ENCODE measurements at places on chromosomes 6 and 20.

GRCh38 chr6:151452750-151453427, 963 bp upstream of the RMND1 start:
- no peak for DNase-seq

- no peak for DNase-seq
Measured at GRCh38 chr20:58950603-58951002, 30.5 kb upstream of the NELFCD start.

DNA sequence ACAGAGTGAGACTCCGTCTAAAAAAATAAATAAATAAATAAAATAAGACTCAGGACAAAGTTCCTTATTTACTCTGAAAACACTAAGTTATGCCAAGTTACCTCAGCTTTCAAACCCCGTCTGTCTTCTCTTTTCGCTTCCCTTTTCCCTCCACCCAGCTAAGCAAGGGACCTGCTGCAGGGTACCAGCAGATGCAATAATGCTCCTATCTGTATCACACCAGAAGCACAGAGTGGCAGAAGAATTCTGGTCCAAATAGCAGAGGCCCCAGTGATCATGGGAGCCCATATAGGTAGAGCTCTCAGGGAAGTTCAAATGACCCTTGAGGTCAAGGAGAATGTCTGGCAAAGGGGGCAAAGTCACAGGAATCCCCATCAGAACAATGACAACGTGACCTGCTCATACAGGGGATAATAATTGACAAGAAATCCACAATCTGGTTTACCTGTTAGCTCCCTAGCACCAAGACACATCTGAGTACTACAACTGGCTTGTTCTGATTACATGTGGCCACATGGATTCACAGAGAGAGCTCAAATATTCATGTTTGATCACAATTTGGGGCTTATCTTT, 8.7 kb downstream of the GCM1 start:
- DNase-seq = no peak

DNA sequence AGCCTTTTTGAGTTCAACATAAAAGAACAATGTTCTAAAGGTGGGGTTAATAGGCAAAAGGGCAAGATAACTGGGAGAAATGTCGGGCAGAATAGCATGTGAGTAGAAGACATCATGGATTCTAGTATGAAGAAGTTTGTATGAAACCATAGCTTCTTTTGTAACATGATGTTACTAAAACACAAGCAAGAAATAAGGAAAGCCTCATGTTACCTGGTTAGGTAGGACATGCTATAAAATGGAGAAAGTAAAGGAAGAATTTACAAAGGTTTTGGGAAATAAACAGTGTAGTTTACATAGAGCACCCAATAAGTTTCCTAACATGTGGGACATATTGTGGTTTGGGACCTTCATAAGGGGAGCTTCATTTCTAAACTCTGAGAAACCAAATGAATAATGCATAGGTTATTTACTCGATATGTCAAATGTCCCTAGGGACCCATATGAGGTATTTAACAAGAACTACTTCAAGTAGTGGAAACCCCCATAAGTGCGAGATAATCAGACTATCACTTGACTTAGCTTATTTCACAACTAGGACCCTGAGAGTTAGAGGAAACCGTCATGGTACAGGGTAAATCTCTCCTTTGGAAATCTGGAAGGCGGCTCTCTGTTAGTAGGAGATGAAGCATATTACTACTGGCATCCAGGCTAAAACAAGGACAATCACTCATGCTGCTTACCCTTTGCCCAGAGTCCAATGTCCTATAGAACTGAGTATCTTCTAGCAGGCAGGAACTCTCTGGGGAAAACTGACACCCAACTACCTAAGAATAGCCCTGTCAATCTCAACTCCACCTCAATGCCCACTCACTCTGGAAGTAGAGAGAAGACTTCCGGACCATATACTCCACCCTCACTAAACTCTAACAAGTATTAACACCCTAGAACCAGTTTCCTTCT, 57.5 kb downstream of the ILRUN start:
- no peak for DNase-seq

GRCh38 chr6:151108548-151108947, 131.2 kb upstream of the AKAP12 start:
- DNase-seq = no peak

DNA sequence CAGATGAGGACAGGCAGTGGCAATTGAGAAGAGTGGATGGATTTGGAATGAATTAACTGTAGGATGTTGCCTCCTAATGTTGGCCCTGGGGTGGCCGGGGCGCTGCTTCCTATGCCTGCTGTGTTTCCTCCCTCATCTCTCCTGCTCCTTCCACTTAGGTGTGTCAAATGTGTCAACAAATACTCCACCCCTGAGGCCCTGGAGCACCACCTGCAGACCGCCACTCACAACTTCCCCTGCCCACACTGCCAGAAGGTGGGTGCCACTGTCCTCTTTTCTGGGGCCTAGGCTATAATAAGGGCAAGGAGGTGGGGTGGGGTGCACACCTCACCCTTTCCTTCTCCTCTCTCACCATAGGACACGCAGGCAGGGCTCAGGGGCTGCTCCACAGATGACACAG, 30.0 kb upstream of the CHMP4B start:
- no peak for DNase-seq

DNA sequence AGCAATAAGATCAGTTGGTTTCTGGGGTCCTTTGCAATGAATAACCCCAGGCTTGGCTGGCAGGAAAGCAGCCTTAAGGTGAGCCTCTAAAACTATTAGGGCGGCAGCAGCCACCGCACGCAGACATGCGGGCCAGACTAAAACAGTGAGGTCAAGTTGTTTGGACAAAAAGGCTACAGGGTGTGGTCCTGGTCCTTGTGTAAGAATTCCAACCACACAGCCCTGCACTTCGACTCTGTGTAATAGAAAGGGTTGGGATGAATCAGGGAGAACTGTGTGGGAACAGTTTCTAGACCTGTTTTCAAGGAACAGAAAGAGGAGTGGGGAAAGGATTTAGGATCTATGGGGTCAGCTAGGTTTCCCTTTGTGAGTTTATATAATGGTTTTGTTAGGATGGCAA, 237.6 kb downstream of the SMOC2 start:
- DNase-seq = no peak

DNA sequence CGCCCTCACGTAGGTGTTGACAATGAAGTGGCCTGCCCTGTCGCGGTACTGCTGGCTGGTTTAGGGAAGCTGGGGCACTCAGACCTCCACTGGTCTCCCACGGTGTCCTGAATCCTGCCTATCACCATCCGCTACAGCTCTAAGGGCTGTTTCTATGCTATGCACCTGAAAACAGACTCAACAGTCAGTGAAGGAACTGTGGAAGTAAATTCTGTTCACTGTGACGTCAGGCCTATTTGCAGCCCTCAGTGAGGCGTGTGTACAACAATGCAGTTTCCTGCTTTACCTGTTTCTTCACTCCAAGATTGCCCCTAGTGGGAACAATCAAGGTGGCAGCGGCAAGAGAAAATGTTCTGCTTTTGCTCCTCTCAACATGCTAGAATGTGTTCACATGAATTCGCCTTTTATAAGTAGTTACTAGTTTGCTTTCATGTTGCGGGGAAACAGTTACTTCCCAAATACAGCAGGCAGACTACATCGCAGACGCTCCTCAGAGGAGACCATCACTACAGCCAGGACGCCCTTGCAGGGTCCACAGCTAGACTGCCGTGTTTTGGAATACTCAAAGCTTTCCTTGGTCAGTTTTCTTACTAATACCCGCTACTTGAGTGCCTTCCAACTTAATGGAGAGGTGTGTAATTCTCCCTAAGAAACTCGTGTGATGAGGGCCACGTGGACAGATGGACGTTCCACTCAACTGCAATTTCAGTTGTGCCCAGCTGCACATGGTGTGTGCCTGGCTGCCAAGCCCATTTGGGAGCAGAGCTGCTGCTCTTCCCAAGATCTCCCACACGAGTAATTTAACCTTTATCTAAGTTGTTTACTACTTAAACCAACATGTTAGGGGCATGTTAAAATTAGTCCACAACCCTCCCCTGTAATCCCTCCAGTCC, 25.4 kb downstream of the DIDO1 start:
- no peak for DNase-seq

- no peak for DNase-seq
Measured at GRCh38 chr6:122347280-122347679, 52.2 kb upstream of the HSF2 start.

DNA sequence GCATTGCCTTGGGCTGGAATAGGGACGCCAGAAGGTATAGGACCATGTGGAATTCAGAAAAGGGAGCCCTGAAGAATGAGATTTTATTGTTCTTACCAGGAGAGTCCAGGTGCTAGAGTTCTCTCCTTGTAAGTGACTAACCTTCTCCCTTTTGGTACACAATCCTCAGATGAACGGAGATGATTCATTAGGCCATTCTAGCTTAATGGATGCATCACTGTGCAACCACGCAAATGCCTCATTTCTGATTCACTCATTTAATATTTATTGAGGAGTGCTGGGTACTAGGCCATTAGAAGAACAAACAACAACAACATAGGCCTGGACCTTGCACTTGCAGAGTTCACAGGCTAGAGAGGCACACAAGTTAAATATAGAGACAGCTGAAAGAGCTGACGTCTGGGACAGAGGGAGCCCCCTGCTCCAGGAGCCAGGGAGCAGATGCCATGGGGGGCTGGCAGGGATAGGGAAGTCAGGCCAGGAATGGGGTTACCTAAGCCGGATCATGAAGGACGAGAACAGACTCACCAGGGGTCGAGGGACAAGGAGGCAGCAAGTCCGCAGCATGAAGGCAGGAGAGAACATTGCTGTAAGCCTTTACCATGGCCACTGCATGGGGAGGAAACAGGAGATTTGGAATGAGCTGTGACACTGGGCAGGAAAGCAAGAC, 179.5 kb upstream of the AKAP12 start:
- DNase-seq = no peak

DNA sequence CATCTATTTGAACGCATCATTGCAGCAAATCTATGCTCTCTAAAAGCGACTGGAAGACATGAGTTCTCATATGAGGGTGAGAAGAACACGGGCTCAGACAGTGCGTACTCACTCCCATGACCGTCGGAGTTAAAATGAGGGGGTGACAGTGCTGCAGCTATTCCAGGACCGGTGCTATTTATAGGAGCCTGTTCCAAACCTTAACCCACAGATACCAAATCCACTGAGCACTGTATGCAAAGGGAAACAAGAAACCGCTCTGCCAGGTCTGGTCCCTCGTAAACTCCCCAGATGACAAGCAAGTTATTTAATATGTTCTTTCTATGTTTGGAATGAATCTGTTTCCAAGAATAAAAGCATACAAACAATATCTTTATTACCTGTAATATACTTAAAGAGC, 22.9 kb downstream of the PPP1R3G start:
- no peak for DNase-seq

GRCh38 chr6:1279065-1279464, 32.8 kb upstream of the FOXQ1 start:
- no peak for DNase-seq

DNA sequence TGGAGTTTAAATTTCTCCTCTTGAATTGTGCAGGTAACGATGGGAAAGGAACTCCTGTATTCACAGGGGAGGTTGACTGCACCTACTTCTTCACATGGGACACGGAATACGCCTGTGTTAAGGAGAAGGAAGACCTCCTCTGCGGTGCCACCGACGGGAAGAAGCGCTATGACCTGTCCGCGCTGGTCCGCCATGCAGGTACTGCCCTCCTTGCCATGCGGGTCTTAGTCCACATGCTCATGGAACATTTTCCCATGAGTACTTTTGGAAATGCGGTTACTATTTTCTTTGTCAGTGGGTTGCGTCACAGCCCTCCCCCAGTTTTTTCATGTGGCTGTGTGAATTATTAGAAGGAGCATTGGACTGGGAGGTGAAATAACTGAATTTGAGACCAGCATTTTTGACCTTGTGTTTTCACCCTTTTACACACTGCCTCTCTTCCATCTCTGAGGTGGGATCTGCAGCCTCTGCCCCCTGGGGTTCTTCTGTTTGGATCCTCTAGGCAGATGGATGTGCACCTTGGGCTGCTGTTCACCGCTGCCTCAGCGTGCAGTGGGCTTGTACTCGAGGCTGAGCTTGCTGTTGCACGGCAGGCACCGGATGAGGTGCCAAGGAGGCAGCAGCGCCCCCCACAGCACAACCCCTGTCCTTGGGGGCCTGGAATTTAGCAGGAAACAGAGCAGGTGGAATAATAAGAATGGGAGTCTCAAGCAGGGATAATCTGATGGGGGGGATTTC, 71.8 kb downstream of the IGF2R start:
- no peak for DNase-seq

- DNase-seq = no peak
Measured at GRCh38 chr6:122878796-122879195, 89.7 kb downstream of the SMPDL3A start.

GRCh38 chr20:63766695-63767426, 27.3 kb downstream of the SLC2A4RG start:
- no peak for DNase-seq

- peak; percentile 58 for DNase-seq
Measured at GRCh38 chr6:491233-491632, 99.7 kb downstream of the IRF4 start.

GRCh38 chr20:52497731-52498130, 306.2 kb upstream of the ZFP64 start:
- DNase-seq = no peak

- no peak for DNase-seq
Measured at GRCh38 chr20:17590245-17590644, 20.4 kb downstream of the DSTN start.

DNA sequence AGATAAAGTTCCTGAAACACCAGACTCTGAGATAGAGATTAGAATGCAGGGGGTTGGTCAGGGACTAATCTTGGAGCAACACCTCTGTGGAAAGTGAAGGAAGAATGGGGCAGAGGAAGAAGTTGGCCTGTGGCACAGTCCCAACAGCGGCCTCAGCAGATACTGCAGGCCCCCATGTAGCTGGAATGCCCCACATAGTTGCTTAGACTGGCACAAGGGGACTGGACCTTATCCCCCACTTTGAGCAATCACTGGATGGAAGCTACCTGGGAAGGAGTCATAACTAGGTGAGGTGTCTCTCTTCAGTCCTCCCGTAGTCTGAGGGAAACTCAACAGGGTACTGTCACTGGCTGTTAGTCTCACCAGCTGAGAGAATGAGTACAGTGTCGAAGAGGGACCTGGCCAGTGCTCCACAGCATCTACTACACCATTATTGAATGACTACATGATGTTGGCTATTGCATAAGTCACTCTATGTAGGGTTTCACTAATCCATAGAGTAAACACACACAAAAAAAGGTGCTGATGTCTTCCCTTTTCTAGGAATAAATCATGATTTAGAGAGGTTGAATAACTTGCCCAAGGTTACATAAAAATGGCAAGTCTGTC, 47.5 kb downstream of the ADGRG6 start:
- DNase-seq = no peak

GRCh38 chr20:18058661-18059467, 1.1 kb upstream of the OVOL2 start:
- DNase-seq = no peak

DNA sequence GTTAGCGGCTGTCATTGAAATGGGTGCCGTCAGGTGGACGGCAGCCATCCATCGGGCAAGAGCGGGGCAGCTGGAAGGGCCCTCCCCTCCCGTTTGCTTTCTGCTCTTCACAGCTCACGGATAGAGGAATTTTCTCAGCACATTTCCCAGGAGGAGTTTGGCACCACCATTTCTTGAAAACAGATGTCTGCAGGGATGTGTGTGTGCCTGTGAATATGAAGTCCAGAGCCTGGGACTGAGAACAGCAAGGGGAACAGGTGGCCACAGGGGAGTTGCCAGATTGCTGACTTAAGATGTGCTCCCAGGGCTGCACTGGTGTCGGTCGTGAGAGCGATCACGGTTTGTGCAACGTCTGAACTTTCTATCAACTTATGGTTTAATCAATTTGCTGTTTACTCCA, 22.1 kb upstream of the ECI2 start:
- no peak for DNase-seq

GRCh38 chr6:21402368-21402767, 191.2 kb upstream of the SOX4 start:
- peak; percentile 7 for DNase-seq

- DNase-seq = no peak
Measured at GRCh38 chr6:118494091-118494490, 54.0 kb upstream of the PLN start.

Measured in activated CD4-positive, alpha-beta T cell treated with anti-CD3 and anti-CD28 coated beads, Interleukin-2, amount 50 U/mL, for 48 hours (primary cell).